ENCODE measurements at places on chromosomes 13 and 19.

GRCh38 chr13:41842036-41842620, 118.8 kb downstream of the VWA8 start:
- no peak for DNase-seq

DNA sequence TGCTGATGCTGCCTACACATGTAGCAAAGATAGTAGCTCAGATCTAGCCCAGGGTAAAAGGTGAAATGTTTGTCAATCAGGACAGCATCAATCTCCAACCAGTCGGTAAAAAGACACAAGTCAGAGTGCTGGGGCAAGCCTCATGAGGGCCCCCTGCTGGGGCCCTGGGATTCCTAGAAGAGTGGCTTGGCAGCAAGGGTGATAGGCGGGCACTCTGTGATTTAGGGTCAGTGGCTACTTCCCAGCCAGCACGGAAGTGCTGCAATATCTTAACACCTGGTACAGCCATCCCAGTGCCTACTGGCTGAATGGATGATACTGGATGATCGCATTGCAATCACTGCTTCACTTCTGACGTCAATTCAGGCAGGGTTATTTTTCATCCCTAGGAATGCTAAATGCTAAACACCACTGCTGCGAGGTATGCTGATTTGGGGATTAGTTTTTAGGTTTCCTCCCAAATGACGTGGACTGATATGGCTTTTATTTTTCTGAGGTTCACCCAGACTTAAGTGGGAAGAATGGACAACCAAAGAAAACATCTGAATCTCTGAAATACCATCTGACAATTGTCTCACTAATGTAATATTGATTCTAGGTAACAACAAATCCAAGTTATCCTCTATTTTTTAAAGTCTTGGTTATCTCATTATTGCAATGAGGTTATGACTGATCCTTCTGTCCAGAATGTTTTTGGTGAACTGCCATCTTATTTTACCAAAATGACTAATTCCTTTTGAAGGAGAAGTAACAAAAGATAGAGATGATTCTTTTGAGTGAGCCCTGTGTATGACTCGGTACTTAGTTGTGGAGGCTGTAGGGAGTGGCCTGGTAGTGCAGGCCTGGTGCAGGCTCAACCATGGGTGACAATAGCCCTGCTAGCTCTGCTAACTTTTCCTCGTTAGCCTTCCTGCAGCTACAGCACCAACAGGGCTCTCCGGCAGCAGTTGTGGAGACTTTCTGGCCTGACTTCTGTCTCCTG, 432.5 kb downstream of the FGF9 start:
- DNase-seq, result no peak

- no peak for DNase-seq
Measured at GRCh38 chr19:4140237-4140711, 13.2 kb upstream of the CREB3L3 start.

DNA sequence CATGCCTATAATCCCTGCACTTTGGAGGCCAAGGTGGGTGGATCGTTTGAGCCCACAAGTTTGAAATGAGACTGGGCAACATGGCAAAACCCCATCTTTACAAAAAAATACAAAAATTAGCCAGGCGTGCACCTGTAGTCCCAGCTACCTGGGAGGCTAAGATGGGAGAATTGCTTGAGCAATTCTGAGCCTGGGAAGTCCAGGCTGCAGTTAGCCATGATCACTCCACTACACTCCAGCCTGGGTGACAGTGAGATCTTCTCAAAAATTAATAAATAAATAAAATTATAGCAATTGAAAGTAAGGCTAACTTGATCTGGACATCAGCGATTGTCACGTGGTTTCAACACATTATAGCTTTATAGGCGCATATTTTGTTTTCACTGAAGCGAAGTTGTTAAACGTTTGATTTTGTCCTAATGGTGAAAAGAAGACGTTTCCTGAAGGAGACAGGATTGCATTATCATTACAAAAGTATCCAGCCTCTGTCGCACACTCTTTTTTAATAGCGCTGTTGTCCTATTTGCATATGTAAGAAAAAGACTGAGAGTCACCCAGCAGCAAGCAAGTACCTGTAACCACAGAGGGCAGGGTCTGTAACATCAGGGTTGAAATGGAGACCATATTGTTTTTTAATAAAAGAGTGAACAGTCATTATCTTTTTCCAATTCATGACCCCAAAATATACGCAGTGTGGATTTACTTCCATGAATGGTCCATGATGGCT, 335.7 kb downstream of the DCT start:
- no peak for DNase-seq

- no peak for DNase-seq
Measured at GRCh38 chr19:46866407-46867136, 5.8 kb downstream of the ARHGAP35 start.

DNA sequence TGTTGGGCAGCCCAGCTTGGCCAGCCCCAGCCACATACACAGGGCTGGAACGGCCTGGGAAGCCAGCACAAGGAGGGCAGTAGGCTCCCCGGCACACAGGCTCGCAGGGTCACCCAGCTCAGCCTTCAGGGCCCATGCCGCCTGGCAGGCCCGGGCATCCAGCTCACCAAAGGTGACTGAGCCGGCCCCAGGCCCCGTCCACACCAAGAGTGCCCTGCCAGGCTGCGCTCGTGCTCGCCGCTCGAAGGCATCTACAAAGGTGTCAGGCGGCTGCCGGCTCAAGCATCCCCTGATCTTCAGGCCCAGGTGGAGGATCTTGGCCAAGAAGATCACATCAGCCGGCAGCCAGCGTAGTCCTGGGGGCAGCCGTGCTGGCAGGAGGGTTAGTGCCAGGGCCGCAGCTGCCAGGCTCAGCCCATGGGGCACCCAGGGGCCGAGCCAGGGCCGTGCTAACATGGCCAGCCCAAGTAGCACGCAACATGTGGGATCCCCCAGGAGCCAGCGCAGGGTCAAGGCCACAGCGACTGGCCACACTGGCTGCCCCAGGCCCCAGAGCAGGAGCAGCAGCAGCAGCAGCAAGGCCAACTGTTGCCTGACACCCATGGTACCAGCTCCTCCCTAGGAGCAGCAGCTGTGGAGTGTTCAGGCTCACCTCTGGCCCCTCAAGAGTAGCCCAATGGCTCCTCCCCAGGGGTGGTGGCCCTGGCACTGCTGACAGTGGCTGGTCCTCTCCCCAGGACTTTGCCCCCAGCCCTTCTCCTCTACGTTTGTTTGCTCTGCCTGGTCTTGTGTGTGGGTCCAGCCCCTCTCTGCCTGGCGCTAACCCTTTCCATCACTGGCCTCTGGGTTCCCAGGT, at the start of gene SLC27A5:
SLC27A5 (minus strand) TSS at position 640 of the 856 bp plus-strand sequence; CDS start at position 603, 37 bp downstream.
- no peak for DNase-seq

DNA sequence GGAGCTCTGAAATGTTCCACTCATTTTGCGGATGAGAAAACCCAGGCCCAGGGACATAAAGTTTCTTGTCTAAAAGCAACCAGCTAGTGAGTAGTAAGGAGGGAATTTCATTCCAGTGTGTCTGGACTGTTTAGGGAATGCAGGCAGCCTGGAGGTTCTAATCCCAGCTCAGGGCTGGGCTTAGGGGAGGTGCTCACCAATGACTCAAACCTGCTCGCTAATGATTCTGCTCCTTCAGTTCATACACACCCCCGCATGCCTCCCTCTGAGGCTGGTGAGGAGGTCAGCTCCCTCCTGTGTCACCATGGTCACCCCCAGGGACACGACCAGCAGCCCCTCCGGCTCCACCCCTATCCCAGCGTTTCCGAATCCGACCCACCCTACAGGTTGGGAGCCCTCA, 34.6 kb downstream of the CYP4F2 start:
- no peak for DNase-seq

DNA sequence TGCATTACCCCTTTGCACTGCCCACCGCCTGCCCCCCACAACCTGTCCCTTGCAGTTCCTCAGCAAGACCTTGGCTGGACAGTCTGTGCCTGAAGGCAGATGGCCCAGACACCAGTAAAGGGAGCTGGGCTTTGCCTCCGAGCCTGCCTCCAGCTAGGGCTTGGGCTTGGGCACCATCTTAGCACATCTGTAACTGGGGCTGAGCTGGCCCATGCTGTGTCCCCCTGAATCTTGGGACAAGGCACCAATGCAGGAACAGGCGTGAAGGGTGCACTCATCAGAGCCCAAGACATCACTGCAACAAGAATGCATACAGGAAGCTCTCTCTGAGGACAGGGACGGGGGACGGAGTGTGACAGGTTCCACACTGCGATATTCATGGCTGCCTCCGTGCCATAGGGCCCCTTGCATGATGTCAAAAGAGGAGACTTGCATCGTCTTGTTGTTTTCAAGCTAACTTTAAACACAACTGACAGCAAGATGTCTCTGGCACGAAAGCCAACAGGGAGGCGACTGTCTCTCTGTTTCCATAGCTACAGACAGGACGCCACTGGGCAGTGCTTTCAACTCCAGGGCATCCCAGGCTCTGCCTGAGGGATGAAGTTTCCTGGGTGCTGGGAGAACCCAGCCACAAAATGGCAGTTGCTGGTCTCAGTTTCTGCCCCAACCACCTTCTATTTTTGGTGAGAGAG, 8.7 kb upstream of the CHST8 start:
- no peak for DNase-seq
